ENCODE measurements at places on chromosomes 1 and 21. TPM values are rescaled to one million over a fixed set of nuclear protein-coding genes. Genes with fewer than 3 reads are reported as not detected.

Gene GPR3
- total RNA-seq, result 0.81 TPM

- H3K27me3 ChIP-seq, result peaks cover 9% of the 10 kb centered on the region
- H3K4me1 ChIP-seq, result no peaks in the 10 kb centered on the region
- no peak for DNase-seq
- no peak overlapping the region for H3K27ac ChIP-seq
Measured at GRCh38 chr1:86765073-86765472, 60.7 kb downstream of the SH3GLB1 start.

- H3K36me3 ChIP-seq, result no peaks in the 10 kb centered on the region
- H3K4me3 ChIP-seq, result no peak overlapping the region
- no peak for DNase-seq
- H3K27ac ChIP-seq, result no peak overlapping the region
Measured at GRCh38 chr1:226761322-226761721, 22.2 kb upstream of the ITPKB start.

Gene GABRD
- not detected for total RNA-seq

Gene ATXN7L2
- total RNA-seq, result 11.9 TPM

Gene DNM3
- 3.4 TPM for total RNA-seq

- no peaks in the 10 kb centered on the region for H3K27me3 ChIP-seq
- H3K4me3 ChIP-seq, result no peak overlapping the region
- no peaks in the 10 kb centered on the region for H3K36me3 ChIP-seq
- H3K4me1 ChIP-seq, result no peaks in the 10 kb centered on the region
Measured at GRCh38 chr1:170284951-170285350, 139.2 kb downstream of the NTMT2 start.

- H3K4me3 ChIP-seq, result no peak overlapping the region
- no peak for DNase-seq
- H3K36me3 ChIP-seq, result no peaks in the 10 kb centered on the region
- H3K4me1 ChIP-seq, result no peaks in the 10 kb centered on the region
- H3K27me3 ChIP-seq, result peaks cover 30% of the 10 kb centered on the region
Measured at GRCh38 chr1:229938551-229938950, 128.5 kb upstream of the GALNT2 start.

DNA sequence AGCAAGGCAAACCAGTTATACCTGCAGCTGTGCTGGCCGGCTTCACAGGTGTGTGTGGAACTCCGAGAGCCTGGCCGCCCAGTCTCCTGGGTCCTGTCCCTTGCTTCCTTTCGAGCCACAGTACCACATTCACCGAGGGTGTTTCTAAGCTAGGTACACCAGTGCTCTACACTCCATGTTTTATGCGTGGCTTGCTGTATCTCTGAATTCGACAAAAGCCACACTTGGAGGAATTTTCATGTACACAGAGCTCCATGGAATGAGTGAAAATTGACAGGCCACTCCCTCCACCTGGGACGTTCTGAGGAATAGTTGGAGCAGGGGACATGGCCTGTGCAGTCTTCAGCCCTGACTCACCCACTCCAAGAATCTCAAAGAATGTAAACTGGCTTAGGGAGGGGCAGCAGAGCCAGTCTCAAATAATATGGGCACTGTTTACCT is 14.0 kb downstream of the ETS2 start:
- peaks cover 68% of the 10 kb centered on the region for H3K36me3 ChIP-seq
- DNase-seq, result no peak
- H3K4me1 ChIP-seq, result peaks cover 10% of the 10 kb centered on the region
- no peak overlapping the region for H3K27ac ChIP-seq

- H3K27ac ChIP-seq, result no peak overlapping the region
- H3K4me3 ChIP-seq, result no peak overlapping the region
- H3K27me3 ChIP-seq, result peaks cover 27% of the 10 kb centered on the region
- H3K36me3 ChIP-seq, result no peaks in the 10 kb centered on the region
- no peak for DNase-seq
Measured at GRCh38 chr1:18443587-18444520, 36.9 kb upstream of the KLHDC7A start.

DNA sequence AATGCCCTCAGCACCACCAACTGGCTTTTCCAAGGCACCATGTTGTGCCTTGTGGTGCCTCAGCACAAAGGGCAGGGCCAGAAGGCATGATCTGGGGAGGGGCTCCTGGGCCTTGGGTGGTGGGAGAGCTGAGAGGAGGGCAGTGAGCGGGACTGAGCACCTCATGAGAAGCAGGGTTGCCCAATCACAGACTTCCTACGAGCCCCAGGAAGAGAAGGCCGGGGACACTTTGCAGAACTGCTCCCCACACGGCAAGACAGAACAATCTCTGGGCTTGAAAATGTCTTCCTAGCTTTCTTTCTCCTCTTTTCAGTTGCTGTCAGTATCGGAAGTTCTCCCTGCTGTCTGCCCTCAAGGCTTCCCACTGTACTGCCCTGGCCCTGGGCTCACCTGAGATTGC is 6.8 kb downstream of the KCNJ10 start:
- H3K36me3 ChIP-seq, result no peaks in the 10 kb centered on the region
- DNase-seq, result no peak
- no peak overlapping the region for H3K4me3 ChIP-seq
- peaks cover 21% of the 10 kb centered on the region for H3K27me3 ChIP-seq
- no peaks in the 10 kb centered on the region for H3K4me1 ChIP-seq

- no peaks in the 10 kb centered on the region for H3K36me3 ChIP-seq
- peaks cover 13% of the 10 kb centered on the region for H3K27me3 ChIP-seq
- DNase-seq, result no peak
Measured at GRCh38 chr1:175814885-175815284, 71.5 kb upstream of the TNR start.

Gene NTNG1
- total RNA-seq, result 0.48 TPM

- peak; percentile 86 for DNase-seq
- H3K27ac ChIP-seq, result peak overlapping the region; percentile 97
- peaks cover 76% of the 10 kb centered on the region for H3K4me1 ChIP-seq
- peak overlapping the region; percentile 86 for H3K4me3 ChIP-seq
- H3K36me3 ChIP-seq, result peaks cover 4% of the 10 kb centered on the region
- H3K27me3 ChIP-seq, result no peaks in the 10 kb centered on the region
Measured at GRCh38 chr1:153536012-153536670, 350 bp upstream of the S100A6 start.

DNA sequence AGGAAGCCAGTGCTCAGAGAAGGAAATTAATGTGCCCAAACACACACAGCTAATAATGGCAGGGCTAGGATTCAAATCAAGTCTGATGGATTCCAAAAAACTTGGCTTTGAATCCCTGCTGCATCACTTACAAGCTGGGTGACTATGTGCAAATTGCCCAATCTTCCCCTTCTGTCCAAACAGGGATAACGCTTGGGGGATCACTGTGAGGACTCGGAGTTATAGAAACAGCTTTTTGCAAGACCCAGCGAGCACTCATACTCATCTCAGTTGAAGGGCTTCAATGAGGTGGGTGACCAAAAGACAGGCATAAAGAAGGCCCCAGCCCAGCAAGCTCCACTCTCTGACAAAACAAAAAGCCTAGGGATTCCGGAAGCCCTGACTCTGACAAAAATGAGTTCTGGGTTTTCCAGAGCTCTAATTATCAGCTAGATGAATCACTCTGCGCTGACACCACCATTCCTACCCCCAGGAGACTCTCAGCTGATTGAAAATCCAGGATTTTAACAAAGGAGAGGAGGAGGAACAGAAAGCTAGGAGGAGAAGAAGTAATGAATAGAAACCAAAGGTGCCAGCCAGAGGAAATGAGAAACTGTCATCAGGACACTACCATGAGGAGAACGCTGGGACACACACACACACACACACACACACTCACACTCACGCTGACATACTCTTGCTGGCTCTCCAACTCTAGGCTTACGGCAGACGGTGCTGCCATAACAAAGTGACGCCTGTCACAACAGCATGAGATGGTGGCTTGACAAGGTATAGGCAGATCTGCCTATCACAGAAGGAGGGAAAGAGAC is 1.6 kb upstream of the STK40 start:
- peaks cover 62% of the 10 kb centered on the region for H3K4me1 ChIP-seq
- H3K4me3 ChIP-seq, result peak overlapping the region; percentile 87
- no peaks in the 10 kb centered on the region for H3K27me3 ChIP-seq
- peak overlapping the region; percentile 82 for H3K27ac ChIP-seq

GRCh38 chr1:226638608-226639007 is 90.0 kb downstream of the STUM start:
- DNase-seq, result no peak
- no peak overlapping the region for H3K27ac ChIP-seq
- no peak overlapping the region for H3K4me3 ChIP-seq
- peaks cover 50% of the 10 kb centered on the region for H3K4me1 ChIP-seq
- no peaks in the 10 kb centered on the region for H3K27me3 ChIP-seq

Gene ATF6
- 28.4 TPM for total RNA-seq

DNA sequence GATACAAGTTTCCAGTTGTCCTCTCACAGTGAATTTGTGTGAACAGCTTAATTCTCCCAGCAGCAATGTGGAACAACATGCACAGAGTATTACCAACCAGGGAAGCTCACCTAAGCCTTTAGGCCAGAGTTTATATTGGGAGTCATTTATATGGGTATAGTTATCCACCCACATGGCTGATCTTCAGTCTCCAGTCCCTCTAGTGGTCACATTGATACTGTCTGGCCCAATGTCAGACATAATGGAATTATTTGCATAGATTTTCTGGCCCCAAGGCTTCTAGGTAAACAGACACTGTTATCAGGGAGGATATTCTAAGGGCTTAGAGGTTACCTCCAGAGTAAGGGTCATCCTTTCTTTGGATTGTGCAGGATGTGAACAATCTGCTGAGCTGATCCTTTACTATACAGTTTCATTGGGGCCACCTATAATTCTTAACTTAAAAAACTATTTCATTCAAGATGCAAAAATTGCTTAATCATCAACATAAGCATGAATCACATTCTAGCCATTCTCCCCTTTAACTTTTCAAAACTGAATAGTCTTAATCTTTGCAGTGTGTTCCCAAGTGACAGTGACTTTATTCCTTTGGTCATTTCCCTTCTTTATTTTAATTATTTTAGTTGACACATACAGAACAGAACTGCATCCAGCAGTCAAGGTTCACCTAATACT is 210.9 kb downstream of the LTN1 start:
- H3K4me1 ChIP-seq, result peaks cover 8% of the 10 kb centered on the region
- DNase-seq, result no peak
- no peak overlapping the region for H3K4me3 ChIP-seq
- H3K27me3 ChIP-seq, result no peaks in the 10 kb centered on the region
- H3K27ac ChIP-seq, result no peak overlapping the region
- peaks cover 3% of the 10 kb centered on the region for H3K36me3 ChIP-seq

GRCh38 chr1:66154394-66154793 is 361.7 kb downstream of the PDE4B start:
- peaks cover 29% of the 10 kb centered on the region for H3K27me3 ChIP-seq
- H3K4me3 ChIP-seq, result no peak overlapping the region
- DNase-seq, result no peak
- H3K4me1 ChIP-seq, result no peaks in the 10 kb centered on the region

GRCh38 chr21:38477226-38477625 is 21.1 kb downstream of the ERG start:
- no peak overlapping the region for H3K27ac ChIP-seq
- DNase-seq, result no peak
- no peak overlapping the region for H3K4me3 ChIP-seq
- H3K36me3 ChIP-seq, result no peaks in the 10 kb centered on the region
- peaks cover 27% of the 10 kb centered on the region for H3K4me1 ChIP-seq

Gene TNFSF4
- total RNA-seq, result 2.0 TPM

Gene ANGPTL7
- total RNA-seq, result not detected

DNA sequence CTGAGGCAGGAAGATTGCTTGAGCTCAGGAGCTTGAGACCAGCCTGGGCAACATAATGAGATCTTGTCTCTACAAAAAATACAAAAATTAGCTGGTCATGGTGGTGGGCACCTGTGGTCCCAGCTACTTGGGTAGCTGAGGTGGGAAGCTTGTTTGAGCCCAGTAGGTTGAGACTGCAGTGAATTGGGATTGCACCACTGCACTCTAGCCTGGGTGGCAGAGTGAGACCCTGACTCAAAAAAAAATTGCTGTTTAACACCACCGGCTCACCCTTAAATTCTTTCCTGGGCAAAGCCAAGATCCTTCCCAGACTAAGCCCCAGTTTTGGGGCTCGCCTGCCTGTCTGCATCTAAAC is 6.6 kb upstream of the NSUN4 start:
- H3K36me3 ChIP-seq, result no peaks in the 10 kb centered on the region
- DNase-seq, result no peak
- H3K27ac ChIP-seq, result no peak overlapping the region
- no peaks in the 10 kb centered on the region for H3K27me3 ChIP-seq
- no peak overlapping the region for H3K4me3 ChIP-seq

DNA sequence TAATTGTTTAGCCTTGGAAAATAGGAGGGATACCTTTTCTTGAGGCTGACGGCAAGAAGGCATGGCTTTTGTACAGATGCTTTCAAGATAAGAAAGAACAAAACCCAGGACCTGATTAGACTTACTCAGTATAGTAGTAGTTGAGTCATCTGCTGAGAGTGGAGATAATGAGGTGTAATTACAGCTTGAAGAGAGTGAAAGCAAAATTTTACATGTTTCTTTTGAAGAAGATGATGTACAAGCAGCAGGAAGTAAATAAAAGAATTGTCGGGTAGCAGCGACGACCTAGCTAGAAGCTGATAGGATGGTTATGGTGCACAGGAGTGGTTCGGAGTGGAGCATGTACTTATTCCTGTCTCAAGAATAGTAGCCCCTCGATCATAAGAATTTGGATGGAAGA is 6.6 kb downstream of the ANGPTL1 start:
- no peak overlapping the region for H3K27ac ChIP-seq
- H3K4me1 ChIP-seq, result peaks cover 10% of the 10 kb centered on the region
- DNase-seq, result no peak
- H3K36me3 ChIP-seq, result no peaks in the 10 kb centered on the region
- H3K27me3 ChIP-seq, result no peaks in the 10 kb centered on the region

Measured in activated T-cell treated with anti-CD3 and anti-CD28 coated beads, Interleukin-2, amount 50 U/mL, for 72 hours (primary cell).